ENCODE measurements at places on chromosomes 12 and 14.

DNA sequence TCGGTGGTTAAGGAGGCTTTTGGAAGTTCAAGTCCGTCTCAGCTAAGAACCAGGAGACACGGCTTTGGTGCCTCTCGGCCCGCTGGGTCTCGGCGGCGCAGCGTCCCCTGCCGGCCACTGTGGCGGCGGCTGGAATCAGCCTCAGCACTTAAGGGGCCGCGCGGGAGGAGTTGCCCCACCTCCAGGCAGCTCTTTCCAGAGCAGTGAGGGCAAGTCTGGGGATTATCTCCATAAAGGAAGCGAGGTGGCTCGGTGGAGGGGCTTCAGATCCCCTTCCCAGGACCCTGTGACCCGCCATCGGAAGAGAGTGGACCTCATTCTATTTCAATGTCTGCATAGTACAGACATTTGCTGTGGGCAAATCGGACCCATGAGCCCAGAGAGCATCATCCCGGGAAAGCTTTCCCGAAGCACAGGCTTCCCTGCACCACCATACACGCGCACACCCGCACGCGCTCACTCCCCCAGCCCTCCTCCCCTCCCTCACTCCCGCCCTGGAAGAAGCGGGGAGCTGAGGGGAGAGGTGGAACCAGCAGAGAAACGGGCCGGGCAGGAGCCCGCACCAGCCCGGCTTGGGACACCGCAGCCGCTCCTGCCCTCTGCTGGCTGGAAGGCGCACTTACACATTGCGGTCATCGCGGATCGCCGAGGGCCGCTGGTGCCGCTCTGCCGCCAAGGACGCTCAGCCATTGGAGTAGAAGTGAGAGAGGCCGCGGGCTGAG is 15.9 kb downstream of the RNASE2 start:
- peak; percentile 70 for DNase-seq

DNA sequence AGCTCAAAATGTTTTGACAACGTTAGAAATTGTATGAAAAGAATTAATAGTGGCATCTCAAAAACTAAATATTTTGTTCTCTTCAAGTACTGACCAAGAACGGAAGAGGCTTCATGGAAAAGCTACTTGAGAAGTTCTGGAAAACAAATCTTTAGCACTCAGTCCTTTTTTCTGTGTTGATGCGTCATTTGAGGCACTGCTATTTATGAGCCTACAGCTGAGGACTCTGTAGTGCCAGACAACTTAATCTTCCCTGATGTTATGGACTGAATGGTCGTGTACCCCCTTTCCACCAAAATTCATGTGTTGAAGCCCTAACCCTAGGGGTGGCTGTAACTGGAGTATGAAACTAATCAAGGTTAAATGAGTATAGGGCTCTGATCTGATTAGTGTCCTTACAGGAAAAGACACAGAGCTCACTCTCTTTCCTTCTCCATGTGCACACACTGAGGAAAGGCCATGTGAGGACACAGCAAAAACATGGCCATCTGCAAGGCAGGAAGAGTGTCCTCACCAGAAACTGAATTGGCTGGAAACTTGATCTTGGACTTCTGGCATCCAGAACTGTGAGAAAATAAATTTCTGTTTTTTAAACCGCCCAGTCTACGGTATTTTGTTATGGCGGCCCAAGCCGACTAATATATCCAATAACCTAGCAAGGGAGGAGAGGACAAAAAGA is 337.0 kb upstream of the CLEC14A start:
- DNase-seq: no peak

DNA sequence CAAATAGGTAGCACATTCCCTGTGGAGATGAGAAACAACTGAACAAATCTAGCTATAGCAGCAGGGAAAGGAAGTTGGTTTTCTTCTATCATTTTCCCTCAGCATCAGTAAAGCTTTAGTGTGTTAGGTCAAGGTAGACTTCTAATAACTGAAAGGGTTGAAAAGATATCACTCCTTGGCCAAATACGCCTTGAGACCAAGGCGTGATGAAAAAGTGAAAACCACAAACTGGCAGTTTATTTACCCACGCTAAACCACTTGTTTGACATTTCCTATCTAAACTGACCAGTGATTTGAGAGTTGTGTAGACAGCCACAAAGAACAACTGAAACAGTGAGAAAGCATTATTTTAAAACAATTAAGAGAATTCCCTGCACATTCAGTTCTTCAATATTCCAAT is 99.6 kb upstream of the SOX5 start:
- no peak for DNase-seq

DNA sequence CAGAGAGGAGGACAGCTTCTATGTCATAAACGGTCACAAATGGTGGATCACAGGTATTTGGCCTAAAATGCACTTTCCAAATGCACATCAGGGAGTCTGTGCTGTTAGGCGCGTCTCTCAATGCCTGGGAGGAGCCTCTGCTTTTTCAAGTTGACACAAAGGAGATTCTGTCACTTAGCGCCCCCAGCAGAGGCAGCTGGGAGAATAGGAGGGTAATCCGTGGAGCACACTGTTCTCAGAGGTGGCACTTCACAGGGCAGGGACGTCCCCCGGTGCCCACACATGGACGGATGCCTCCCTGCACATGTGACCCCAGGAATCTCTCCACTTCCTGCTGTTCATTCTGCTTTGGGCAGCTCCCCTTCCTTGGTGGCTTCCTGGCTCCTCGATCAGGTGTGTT is 19.4 kb upstream of the ALDH2 start:
- no peak for DNase-seq

DNA sequence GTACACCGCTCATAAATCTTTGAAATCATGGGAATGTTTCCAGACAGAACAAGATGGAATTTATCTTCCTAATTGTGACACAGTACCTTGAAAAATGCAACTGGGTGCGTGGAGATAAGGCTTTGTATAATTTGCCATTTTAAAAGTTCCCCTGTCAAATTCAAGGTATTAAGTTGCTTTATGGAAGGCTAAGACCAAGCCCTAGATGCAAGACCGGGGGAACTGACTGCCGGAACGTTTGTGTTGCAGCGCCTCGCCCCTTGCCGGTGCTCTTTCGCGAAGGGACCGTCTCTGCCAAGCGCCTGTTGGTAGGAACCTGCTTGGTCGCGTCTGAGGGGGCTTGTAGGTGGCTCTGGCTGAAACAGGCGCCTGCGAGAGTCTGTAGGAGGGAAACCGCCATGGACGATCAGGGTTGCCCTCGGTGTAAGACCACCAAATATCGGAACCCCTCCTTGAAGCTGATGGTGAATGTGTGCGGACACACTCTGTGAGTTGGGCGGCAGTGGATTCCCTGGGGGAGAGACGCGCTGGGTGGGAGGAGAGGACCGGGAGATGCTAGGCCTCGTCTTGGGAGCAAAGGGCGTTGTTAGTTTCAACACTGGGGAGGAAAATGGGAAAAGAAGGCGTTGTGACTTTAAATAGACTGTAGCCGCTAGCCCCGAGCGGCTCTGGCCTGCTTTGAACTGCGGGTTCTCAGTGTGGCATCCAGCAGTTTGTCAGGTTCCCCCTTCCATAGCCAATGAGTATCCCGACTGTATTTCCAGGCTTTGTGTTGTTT is at the start of gene MNAT1:
MNAT1 (plus strand) TSS at position 297 of the 778 bp plus-strand sequence; CDS start at position 399, 102 bp downstream.
- peak; percentile 89 for DNase-seq

GRCh38 chr14:40221428-40221827 is 789.2 kb upstream of the FBXO33 start:
- no peak for DNase-seq

DNA sequence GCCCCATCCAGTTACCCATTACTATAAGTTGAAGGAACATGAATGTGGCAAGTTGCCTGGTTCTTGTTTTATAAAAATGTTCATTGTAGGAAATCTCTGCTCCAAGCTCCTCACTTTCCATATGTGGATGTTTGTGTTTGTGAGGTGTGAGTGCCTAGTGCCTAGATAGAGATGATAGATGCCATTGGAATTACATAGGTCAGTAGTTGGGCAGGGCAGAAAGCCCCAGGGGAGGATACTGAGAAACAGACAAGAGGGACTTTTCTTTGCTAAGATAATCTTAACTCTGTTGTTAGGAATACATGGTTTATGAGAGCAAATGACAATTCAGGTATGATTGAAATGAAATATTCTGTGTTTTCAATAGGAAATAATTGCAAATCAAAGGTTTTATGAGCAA is 226.3 kb upstream of the GRIP1 start:
- no peak for DNase-seq

DNA sequence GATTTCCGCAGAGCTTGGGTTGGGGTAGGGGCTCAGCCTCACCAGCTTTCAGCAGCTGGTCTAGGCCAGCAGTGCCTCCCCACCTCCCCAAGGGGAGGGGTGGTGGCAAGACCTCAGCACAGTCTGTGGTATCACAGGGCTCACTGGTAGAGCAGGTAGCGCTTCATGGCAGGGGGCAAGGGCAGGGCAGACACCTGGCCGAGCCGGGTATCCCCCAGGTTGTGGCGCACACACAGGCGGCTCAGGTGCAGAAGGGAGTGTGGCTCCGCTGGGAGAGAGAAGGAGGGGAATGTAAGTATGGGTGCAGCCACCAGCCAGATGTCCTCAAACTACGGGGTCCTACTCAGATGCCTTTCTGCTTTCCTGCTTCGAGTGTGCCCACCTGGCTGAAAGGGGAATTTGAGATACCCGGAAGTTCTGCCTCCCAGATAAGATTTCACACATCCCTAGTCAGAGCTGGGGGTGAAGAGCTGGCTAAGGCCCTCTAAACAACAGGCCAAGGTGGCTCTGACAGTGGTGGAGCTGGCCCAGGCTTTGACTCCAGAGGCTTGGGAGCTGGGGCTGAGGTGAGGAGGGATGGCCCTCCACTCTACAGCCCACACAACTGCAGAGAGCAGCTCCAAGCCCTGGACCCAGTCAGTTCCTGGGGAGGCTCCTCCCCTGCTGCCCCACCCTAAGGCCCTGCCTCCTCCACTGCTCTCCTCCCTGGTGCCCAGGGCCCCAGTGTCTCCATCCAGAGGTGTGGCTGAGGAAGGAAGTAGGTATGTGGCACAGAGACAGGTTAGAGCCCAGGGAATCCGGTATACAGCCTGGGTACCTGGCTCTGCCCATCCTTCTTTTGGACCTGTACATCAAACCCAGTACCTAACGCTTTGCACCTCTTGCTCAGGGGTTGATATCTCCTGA is 1.8 kb downstream of the SPSB2 start:
- no peak for DNase-seq

DNA sequence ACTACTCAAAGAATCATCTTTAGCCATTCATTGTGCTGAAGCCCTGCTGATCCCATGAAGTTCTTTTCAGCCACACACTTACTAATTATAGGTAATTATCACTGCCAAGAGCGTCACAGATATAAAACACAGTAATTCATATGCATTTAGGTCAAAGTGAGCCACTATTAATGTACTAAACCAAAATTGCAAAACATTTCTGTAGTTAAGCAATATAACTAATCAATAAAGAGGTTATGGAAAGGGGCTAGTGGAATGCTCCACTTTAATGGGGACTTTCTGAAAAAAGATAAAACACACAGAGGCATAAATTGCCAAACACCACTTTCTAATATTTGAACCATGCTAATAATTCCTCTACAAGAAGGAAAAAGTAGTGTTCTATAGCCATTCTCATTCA is 6.8 kb upstream of the CEP128 start:
- no peak for DNase-seq

GRCh38 chr12:42306297-42306696 is 19.6 kb downstream of the ZCRB1 start:
- no peak for DNase-seq

DNA sequence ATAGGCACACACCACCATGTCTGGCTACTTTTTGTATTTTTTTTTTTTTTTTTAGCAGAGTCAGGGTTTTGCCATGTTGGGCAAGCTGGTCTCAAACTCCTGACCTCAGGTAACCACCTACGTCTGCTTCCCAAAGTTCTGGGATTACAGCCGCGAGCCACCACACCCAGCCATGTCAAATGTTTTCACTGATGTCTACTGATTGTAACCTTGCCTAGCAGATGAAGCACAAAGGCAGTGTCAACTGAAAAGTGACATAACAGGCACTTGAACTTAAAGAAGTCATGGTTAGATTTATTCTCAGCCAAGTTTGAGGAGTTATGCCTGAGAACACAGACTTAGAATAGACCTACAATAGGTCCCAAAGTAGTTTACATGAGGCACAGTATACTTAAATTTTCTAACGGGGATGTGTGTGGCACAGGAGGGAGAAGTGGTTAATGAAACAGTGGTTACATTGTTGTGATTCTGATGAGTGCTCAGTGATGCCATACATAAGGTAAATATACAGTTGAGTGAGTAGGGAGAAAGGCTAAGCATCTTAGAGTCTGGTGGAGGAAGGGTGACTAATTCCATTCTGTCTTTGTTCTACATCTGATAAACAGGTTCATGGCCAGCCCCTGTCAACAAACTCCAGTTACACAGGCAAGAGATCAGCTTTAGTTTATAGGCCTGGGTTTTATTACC is 12.6 kb upstream of the RNASE4 start:
- DNase-seq: no peak

Measured in Kasumi-1 (cell line).